ENCODE measurements at places on chromosomes 1 and 21.

- DNase-seq = peak; percentile 95
Measured at GRCh38 chr1:160813215-160813614, 17.2 kb downstream of the LY9 start.

GRCh38 chr21:45869121-45870007 lies 112.2 kb upstream of the COL6A1 start:
- DNase-seq = no peak

DNA sequence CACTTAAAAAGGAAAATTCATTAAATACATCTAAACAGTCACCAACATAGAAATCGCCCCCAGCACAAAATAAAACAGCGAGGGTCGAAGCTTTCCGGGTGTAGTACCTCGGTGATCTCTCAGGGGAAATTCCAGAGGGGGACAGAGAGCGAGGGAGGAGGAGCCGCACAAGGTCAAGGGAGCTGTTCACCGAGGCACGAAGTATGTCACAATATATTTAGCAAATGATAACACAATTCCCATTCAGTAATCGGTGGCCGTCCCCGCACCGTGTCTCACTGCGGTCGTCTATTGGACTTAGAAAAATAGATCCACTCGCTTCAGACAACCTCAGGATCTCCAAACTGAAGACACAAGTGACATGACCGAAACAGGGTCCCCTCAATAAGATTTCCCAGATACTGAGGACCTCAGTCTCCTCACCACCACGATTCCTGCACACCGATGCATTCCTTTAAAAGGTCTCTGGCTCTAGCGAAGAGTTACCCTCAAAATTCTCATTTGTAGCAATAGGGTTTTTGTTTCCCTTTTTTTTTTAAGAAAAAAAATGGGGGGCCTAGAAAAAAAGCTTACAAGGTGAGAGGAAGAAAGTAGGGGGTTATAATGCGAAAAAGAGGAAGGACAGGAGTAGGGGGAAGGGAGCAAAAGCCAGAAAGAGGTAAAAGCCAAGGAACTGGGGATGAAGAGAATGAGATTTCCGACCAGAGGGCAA lies 1.1 kb downstream of the LPGAT1 start:
- DNase-seq = peak; percentile 57

- no peak for DNase-seq
Measured at GRCh38 chr1:103365860-103366569, 159.5 kb upstream of the RNPC3 start.

- peak; percentile 33 for DNase-seq
Measured at GRCh38 chr1:184242507-184242943, 144.3 kb upstream of the C1orf21 start.

DNA sequence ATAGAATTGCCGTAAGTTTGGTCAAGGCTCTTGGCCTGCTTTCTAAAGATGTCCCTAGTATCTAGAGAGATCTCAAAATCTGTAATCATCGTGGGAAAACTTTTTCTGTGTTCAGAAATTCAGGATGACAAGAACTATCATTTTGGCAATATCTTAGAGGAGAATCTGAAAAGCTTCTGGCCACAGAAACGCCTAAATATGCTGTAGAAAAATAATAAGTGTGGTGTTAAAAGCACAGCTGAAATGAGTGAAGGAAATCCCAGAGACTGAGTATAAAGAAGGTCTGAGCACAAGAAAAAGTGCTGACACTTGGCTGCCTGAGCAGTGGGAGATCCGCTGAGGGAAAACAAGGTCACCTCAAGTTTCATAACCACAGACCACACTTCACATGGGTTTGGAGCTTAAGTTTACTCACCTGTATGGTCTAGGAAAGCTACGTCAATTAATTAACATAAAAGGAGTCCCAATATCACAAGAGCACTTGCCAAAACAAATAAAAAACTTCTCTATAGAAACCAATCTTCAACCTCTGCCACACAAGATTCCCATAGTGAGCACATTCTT lies 235.2 kb upstream of the IRF2BP2 start:
- no peak for DNase-seq

DNA sequence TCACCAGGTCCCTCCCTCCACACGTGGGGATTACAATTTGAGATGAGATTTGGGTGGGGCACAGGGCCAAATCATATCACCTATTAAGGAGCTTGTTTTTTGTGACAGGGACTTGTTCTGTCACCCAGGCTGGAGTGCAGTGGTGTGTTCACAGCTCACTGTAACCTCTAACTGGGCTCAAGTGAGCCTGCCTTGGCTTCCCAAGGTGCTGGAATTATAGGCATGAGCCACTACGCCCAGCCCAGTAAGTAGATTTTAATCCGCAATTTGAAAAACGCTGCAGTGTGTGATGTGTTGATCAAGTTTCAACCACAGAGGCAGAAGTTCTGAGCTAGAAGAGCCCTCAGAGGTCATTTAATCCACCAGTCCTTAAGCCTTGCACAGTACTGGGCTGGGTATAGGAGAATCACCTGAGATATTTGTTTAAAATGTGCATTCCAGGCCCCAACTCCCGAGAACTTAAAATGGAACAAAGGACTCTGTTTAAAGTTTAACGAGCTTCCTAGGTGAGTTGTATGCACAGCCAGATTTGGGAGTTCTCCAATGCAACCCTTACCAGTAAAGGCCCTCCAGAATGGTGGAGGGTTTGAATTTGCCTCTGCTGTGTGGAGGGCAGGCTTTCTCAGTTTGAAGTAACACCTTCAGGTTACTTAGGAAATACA lies 13.4 kb downstream of the RPL11 start:
- DNase-seq = no peak

DNA sequence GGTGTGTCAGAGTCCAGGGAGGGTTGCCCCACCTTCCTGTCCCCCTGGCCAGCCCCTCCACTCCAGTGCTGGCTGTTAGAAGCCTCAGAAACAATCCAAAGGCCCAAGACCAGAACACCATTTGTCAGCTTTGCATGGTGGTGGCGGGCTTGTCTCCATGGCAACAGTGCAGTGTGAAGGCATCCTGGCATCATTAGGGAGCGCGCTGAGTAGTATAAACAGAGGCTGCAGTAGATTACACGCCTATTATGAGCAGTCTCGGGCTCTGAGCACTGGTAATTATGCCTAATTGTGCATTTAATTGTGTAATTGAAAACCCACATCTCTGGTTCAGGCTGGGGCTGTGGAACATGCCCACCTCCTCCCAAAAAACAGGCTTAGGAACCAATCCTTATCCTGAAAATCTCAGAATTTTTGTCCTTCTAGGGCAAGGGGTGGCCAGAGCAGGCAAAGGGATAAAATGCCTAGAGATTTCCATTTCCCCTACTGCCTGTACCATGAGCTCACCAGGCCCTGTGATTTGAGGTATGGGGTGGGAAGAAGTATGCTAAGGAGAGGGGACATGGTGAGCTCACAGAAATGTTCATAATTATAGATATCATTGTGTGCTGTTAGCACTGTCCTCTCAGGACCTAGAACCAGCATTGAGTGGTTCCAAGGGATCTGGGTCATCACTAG lies 11.7 kb downstream of the NKAIN1 start:
- DNase-seq = peak; percentile 27

DNA sequence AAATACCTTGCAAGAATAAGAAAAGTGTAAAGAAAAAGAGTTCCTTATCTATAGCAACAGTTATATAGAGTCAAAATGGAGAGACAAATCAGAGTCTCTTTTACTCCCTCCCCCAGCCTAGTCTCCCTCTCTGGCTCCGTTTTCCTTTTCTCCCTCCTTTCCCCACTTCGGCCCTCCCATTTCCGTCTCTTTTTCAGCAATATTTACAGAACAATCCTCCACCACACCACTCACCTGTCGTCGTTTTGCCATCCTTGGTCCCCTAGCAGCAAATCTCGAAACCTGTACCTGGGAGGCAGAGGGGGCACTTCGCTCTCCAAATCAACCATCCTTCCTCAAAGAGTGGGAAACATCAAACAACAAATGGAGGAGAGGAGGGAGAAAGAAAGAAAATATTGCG lies 259 bp downstream of the KCNT2 start:
- DNase-seq = peak; percentile 54

DNA sequence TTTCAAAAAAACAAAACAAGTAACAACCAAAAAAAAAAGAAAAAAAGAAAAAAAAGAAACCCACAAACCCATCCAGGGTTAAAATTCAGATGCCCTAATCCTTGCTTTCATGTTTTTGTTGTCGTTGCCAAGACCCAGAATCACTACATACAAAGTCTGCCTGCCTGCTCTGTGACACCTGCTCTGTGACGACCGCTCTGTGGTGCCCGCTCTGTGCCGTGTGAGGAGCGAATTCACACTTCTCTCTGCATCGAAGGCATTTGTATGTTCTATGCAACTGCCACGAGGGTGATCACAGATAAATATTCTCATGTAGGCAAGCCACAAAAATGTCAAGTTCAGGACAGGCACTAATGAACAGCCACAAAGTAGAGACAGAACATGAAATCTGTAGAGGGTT lies 178.6 kb downstream of the SLC45A1 start:
- DNase-seq = no peak

- no peak for DNase-seq
Measured at GRCh38 chr1:153573351-153573750, 7.7 kb upstream of the S100A2 start.

DNA sequence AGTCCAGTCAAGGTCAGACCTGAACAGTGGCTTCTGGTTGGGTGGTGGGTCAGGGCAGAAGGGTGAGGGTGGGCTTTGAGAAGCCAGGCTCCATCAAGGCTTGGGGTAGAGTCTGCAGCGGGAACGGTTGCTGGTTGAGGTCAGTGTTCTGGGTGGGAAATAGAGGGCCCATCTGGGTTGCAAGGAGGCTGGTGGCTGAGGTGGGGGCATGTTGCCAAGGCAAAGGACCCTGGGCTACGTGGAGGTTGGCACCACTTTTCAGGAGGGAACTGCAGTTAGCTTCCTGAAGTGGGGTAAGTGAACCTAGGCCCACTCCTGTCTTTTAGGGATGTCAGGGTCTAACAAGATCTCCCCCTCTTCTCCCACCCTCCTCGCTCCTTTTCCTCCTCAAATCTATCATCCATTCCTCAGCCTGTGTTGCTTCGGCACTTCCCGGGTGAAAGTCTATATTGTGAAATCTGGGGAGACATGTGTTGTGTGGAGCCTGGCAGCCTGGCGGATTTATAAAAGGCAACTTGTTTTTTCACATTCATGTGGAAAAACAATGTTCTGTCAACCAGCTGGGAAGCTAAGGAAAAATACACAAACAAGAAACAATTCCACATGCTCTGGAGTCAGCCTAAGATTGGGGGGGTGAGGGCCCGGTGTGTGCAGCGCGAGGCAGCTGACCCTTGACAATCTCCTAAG lies 1.5 kb downstream of the IL22RA1 start:
- no peak for DNase-seq

- peak; percentile 61 for DNase-seq
Measured at GRCh38 chr1:43373066-43373940, 5.5 kb upstream of the ELOVL1 start.

- no peak for DNase-seq
Measured at GRCh38 chr1:58879464-58879863, 95.6 kb upstream of the JUN start.

- peak; percentile 78 for DNase-seq
Measured at GRCh38 chr1:225318706-225319575, 108.9 kb downstream of the LBR start.
